ENCODE measurements at places on chromosomes 11 and 22. TPM values are rescaled to one million over a fixed set of nuclear protein-coding genes. Genes with fewer than 3 reads are reported as not detected.
A peak's percentile ranks its signal among the peaks of the same experiment; 100 is the strongest.

Gene PRODH
- not detected for total RNA-seq

Gene ALX4
- 9.9 TPM for total RNA-seq

Gene NDUFS8
- total RNA-seq, result 290 TPM

Gene KIF18A
- 43.7 TPM for total RNA-seq

Gene OR2AG1
- not detected for total RNA-seq

Gene LRFN4
- 8.1 TPM for total RNA-seq

Gene DRD2
- total RNA-seq, result 3.3 TPM

Gene LARGE2
- 0.22 TPM for total RNA-seq

Gene BIRC3
- 8.7 TPM for total RNA-seq

Gene AP1B1
- 65.6 TPM for total RNA-seq

Gene KRTAP5-8
- not detected for total RNA-seq

Gene TBX10
- total RNA-seq, result not detected

DNA sequence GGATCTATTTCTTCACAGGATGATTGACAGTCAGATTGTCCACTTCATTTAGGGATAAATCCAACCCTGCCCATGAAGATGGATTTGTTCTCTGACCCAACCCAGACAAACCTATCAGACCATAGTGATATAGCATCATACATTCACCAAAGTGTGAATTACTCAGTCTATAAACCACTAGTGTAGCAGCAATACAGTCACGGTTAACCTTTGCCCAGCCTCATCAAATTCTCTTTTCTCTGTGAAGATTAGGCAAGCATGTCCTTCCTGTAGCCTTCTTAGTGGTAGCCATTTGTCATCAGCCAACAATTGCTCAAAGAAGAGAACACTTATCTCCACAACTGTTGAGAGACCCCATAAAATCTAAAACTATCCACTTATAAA is 14.4 kb upstream of the BIRC2 start:
- no peak for DNase-seq

DNA sequence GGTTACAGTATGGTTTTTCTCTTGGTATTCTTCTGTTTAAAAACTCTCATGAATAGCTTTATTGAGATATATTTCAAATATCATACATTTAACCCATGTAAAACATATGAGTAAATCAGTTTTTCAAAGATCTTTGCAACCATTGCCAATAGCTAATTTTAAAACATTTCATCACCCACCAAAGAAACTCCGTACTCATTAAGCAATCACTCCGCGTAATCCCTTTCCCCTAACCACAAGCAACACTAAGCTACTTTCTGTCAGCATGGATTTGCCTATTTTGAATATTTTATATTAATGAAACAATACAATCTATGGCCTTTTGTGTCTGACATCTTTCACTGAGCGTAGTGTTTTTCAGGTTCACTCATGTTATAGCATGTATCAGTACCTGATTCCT is 697.9 kb upstream of the ANO5 start:
- no peak for DNase-seq

DNA sequence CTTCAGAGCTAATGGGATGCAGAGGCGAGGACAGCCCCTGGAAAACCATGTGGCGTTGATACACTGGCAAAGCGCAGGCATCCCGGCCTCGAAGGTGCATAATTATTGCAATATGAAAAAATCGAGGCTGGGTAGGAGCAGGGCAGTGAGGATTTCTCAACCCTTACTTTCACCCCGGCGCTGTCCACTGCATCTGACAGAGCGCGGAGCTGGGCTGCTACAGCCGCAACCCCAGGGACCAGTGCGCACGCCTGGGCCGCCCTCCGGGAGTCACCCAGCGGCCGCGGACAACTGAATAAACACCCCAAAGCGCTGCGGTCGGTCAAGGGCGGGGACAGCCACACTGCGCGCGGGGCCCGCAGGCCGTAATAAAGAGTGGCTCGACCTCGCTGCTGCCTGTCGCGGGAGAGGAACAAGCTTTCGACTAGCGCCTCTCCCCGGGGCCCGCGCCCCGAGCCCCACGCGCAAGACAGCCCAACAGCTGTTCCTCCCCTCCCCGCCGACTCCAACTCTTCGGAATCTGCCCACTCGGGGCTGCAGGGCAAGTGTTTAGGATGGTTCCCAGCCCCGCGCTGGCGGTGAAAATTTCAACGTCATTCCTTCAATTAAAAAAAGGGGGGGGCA is 3.6 kb upstream of the WT1 start:
- DNase-seq, result peak; percentile 67

DNA sequence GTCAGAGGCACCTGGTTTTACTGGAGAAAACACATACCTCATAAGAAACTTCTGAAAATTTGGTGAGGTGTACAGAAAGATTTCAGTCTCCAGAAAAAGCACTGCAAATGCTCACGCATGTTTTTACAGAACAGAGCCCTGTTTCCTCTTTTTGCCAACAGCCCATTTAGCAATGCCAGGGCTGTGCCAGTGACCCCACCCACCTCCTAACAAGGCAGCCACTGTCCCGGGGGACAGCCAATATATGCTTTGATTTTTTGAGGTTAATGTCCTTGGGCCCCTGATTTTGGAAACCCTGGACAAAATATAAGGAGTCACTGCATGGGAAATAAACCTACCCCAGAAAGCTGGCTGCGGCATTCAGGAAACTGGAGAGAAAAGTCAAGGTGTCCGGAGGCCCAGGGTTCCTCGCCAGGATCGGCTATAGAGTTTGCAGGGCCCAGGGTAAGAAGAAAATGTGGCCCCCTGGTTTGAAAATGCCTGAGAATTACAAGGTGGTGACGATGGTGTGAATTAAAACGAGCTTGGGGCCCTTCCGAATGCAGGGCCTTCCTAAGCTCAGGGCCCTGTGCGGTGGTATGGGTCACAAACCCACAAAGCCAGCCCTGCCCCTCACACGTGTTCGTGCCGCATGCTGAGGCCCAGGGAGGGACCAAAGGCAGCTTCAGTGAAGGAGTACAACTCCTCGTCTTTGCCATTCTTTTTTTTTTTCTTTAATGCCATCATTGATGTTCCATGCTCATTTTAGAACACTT is 71.1 kb upstream of the WNT7B start:
- DNase-seq, result peak; percentile 71

DNA sequence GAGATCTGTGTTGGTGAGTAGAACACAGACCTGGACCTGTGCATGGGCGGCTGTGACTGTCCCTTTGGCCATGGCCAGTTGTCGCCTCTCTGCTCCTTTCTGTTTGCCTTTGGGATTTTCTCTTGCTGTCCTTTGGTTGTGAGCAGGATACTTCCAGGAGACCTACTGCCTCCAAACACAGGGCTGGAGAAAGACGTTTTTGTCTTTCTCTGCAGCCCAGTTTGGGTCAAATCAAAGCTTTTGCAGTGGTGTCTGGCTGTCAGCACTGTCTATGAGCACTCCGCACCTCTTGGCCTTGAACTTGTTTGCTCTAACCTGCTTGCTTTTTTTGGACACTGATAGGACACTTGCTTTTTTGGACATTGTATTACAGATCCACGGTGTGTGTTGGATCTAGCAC is 108.9 kb upstream of the SORL1-AS1 start:
- DNase-seq, result no peak

- DNase-seq, result no peak
These were observed 73.6 kb upstream of the TTLL12 start for GRCh38 chr22:43260331-43261231.

- DNase-seq, result no peak
These were observed 8.0 kb upstream of the MS4A7 start for GRCh38 chr11:60370252-60370810.

- DNase-seq, result no peak
These were observed 181.6 kb downstream of the MSANTD4 start for GRCh38 chr11:105840391-105840790.

- no peak for DNase-seq
These were observed 39.9 kb upstream of the RAPSN start for GRCh38 chr11:47488674-47489394.

DNA sequence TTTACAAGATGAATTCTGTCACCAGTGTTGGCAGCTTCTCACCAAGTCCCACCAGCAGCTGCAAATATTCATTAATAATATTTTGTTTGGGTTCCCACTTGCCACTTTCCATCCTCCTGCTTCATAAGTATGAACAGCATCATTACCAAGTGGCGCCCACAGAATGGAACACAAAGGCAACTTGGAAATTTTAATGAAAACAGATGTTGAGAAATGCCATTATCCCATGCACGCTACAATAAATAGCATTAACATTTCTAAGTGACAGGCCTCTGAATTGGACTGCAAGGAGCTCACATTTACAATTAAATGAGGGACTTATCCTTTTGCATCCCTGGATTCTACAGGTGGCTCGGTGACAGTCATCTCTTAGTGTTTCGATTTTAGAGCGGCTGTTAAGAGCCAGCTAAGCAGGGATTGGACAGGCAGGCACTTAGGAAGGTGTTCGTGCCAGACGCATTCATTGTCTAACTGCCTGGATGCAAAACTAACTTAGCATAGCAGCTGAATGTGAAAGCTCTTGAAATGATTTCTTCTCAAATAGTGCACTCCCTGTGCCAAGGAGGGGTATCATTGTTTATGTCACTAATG is 170.3 kb downstream of the KIRREL3 start:
- DNase-seq, result no peak

DNA sequence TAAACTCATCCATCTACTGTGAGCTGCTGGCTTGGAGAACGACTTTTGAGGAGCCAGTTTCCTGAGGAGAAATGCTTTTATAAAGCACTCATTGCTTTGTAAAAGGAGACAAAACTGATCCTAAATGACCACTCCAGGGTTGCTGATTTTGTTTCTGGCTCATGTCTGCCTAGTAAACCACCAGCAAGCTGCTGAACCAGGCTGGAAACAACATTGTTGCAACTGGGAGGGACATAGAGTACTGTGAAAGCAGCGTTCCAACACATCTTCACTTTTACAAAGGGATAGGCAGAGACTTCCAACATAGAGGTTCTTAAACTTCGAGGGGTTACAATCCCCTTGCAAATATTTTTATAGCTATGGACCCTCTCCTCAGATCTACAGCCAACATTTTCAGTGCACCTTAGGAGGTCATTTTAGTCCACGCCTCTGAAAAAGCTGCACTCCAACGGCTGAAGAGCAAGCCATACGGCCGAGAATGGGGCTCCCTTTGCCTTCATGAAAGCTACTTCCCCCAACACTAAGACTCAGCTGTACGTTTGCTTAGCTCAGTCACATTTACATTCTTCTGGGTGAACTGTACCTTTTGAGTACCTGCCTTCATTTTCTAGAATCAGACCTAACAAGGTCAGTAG is 54.7 kb downstream of the PANX1 start:
- no peak for DNase-seq

GRCh38 chr22:44394246-44395117 is 81.7 kb upstream of the SHISAL1 start:
- DNase-seq, result no peak

DNA sequence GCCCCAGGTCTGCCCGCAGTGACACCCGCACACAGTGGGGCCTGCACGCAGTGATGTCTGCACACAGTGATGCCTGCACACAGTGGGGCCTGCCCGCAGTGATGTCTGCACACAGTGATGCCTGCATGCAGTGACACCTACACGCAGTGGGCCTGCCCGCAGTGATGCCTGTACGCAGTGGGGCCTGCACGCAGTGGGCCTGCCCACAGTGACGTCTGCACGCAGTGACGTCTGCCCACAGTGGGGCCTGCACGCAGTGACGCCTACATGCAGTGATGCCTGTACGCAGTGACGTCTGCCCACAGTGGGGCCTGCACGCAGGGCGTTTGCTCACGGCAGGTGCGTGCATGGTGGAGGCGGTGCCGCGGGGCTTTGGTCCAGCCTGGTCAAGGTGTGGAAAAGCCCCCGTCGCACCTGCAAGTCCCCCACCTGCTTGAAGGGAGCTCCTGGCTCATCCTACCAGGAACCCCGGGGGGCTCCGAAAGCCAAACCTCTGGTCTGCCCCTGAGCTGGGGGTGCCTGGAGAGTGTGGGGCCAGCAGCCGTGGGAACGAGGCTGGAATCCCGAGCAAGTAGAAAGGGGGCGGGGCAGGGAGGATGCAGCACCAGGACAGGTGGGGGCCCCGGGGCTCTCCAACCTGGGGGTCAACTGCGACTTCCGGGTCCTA is 8.9 kb upstream of the SYT8 start:
- no peak for DNase-seq

- no peak for DNase-seq
These were observed 44.9 kb downstream of the RRAS2 start for GRCh38 chr11:14314127-14314526.

DNA sequence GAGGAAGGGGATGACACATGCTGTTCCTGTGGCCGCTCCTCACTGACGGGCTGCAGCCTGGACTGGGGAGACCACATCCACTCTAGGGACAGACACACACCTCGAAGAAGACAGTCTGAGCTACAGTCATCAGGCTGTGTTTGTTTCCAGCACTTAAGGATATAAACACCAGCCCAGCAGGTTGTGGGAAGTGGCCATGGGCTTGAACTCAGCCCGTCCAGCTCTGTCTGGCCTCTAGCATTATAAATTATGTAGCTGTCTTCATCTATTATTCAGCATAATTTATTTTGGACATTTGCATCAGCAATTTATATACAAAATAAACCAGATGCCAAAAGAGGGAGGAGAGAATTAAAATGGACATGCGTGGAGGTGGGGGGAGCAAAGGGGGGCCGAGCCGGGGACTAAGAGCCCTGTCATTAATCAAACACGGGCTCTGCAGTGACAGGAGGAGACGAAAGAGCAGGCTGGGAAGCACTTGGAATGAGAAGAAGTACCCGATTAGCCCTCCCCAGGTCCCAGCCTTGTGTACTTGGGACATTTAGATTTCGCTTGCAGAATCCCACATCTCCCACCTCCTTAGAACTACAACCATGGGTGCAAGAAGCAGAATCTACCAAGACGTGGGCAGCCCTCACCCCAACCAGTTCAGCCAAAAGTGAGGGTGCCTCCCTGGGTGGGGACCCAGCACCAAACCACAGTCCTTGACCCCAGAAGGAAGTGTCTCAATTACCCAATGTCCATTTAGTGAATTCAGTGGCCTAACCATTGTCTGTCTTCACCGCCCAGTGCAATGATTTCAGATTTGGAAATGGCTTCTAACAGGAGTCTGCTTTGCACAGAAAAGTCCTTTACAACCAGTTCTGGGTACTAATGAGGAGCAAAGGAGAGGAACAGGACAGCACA is 309.6 kb downstream of the OPCML start:
- DNase-seq, result no peak

- no peak for DNase-seq
These were observed 44.5 kb upstream of the PANX1 start for GRCh38 chr11:94084164-94084563.

- peak; percentile 97 for DNase-seq
These were observed 8.3 kb downstream of the LGR4 start for GRCh38 chr11:27464289-27464696.

DNA sequence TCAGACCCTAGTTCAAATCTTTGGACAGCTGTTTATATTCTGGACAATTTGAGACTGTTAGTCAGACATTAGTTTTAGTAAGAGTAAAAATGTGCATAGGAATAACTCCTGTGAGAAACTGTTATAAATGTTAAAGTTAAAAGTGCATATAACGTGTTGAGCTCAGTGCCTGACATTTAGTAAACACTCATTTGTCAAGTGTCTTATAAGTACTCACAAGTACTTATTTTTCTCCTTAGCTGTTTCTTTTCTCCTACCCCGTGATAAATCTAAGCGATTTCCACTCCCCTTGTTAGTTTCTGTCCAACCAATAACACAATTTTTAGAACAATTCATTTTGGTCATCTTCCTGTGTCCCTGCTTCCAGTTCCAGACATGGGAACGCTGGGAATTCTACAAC is 59.3 kb downstream of the LRRC4C start:
- DNase-seq, result no peak

- DNase-seq, result no peak
These were observed 119.8 kb upstream of the TBCEL start for GRCh38 chr11:120904116-120904515.
